ENCODE measurements at places on chromosomes 1 and 21.

DNA sequence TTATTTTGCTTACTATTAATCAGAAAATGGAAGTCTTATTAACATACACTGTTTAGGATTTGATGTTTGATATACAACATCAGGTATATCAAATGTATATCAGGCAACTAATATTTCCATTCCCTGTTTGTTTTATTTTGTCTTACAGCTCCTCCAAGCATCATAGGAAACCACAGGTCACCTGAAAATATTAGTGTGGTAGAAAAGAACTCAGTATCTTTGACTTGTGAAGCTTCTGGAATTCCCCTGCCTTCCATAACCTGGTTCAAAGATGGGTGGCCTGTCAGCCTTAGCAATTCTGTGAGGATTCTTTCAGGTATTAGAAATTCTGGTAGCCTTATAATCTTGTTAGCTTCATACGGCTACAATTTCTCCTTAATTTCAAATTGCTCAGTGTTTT is 318.0 kb downstream of the TPR start:
- no peak for DNase-seq

GRCh38 chr1:158873141-158873540 is 42.0 kb downstream of the MNDA start:
- no peak for DNase-seq

GRCh38 chr1:65395887-65396612 is 24.4 kb upstream of the LEPR start:
- peak; percentile 32 for DNase-seq

DNA sequence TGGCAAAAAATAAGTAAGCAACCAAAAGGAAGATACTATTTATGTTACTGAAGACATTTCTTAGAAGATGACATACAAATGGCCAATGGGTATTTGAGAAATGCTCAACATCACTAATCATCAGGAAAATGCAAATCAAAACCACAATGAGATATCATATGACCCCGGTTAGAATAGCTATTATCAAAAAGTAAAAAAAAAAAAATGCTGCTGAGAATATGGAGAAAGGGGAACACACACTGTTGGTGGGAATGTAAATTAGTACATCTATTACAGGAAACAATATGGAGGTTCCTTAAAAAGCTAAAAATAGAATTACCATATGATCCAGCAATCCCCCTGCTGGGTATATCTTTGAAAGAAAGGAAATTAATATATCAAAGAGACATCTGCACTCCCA is 34.3 kb upstream of the CREG1 start:
- no peak for DNase-seq

DNA sequence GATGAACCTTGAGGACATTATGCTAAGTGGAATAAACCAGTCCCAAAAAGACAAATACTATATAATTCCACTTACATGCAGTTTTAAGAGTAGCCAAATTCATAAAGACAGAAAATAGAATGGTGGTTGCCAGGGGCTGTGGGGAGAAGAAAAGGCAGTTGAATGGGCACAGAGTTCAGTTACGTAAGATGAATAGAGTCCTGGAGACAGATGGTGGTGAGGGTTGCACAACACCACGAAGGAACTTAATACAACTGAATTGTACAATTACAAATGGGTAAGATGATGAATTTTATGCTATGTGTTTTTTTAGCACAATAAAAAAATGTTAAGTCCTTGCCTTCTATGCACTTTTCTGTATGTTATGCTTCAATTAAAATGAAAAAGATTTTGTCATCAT is 66.6 kb downstream of the CD34 start:
- DNase-seq = no peak

DNA sequence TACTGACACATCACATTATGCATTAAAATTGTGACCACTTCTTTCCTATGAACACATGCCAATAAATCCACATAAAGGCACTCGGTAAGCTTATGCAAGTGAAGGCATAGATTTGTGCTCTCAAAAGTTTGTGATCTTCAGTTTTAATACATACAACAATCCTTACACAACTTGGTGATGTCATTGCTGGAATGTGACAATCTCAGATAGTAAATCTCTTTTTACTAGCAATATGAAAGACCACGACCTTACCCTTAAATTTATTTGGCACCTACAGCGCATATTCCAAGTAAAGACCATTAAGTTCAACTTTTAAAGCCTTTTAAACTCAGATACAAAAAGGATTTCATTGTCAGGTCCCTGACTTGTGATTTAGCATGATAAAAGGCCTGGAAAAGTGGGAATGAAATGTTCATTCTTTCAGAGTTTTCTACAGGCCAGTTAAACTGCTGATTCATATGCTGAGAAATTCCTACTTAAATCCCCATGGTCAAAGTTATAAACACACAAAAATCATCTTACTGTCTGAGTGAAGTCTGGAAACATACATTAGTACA is 157.4 kb downstream of the SIPA1L2 start:
- DNase-seq = no peak

- DNase-seq = no peak
Observed at GRCh38 chr1:9340864-9341263, 48.2 kb downstream of the SPSB1 start.

GRCh38 chr1:180184041-180184440 is 29.4 kb downstream of the QSOX1 start:
- DNase-seq = no peak

GRCh38 chr1:209154912-209155311 is 428.6 kb upstream of the CAMK1G start:
- DNase-seq = no peak

DNA sequence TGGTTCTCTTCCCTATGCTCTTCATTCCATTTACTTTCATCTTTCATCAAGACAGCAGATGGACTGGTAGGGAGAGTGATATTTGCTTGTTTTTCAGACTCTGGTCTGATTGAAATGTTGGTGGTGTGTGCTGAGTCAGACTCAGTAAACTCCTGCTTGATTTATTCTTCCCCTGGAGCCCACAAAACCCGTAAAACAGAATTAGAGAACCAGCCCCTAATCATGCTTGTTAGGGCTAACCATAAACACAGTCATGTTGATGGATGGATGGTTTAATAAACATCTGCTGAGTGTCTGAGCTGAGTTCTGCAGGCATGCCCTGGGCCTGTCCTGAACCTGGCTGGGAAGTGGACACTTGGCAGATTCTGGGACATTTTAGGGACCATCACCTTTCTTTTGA is 24.8 kb downstream of the NOS1AP start:
- DNase-seq = no peak

- DNase-seq = no peak
Observed at GRCh38 chr1:31781138-31781755, 17.1 kb upstream of the ADGRB2 start.

DNA sequence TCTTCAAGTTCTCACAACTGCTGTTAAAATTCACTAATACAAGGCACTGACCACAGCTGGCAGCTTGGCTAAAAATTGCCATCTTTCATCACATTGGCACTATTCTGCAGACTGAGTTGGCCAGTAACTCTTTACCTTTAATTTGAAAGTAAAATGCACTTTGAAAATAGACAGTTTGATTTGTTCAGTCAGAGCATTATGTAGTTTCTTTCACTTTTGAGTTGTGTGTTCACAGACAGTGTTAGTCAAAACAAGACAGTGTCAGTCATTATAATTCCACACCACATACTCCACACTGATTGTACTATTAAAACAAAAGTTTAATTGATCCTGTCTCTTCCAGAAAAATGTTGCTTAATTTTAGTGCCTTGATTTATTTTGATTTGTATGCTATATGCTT is 160.7 kb downstream of the SDCCAG8 start:
- no peak for DNase-seq

- no peak for DNase-seq
Observed at GRCh38 chr1:245226203-245226499, 71.4 kb downstream of the KIF26B start.

- no peak for DNase-seq
Observed at GRCh38 chr1:209546390-209547085, 37.0 kb upstream of the CAMK1G start.

DNA sequence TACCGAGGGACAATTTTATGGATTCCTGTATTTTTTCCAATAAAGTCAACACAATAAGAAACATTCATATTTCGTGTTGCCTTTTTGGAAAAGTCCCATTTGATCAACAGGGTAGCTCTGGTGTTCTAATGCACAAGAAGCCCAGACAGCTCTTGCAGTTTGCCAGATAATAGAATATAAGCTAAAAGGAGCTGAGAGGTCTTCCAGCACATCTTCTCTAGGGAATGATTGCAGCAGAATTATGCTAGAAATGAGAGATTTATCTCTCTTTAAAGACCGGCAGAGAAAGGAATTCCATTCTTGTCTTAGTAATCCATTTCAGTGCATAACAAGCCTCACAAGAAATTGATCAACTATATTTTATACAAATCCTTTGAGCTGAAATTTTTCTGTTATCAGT is 25.0 kb upstream of the DDX59 start:
- no peak for DNase-seq

DNA sequence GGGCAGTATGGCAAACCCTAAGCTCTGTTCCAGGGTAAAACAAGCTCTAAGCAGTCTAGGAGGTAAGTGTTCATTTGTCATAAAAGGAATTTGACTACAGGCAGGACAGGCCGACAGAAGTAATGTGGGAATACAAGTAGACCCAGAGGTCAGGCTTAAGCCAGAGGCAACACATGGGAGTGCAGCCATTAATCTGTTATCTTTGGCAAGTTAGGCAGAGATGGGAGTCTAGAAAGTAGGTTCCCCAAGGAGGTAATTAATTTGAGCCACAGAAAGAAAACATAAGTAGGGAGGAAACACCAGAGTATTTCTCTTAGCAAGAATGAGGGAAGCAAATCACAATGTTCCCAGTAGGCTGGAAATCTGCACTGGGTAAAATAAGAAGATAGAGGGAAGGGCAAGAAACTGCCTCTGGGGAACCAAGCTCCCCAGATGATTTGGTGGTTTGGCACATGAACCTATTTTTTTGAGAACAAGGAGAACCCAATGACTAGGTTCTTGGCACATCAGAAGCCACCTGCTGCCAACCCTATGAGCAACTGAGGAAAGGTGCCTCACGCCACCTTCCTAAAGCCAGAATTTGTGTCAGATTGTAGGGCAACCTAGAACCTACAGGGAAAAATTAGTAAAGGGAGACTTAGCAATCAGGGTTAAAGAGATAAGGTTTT is 636.4 kb upstream of the PLXNA2 start:
- no peak for DNase-seq

GRCh38 chr1:180363246-180363995 is 133.4 kb downstream of the LHX4 start:
- DNase-seq = no peak

GRCh38 chr1:231338270-231339128 is at the start of gene SPRTN:
Gene SPRTN, plus strand, starts transcription at chr1:231338293. Its CDS starts 91 bp downstream, at chr1:231338384.
- peak; percentile 94 for DNase-seq

DNA sequence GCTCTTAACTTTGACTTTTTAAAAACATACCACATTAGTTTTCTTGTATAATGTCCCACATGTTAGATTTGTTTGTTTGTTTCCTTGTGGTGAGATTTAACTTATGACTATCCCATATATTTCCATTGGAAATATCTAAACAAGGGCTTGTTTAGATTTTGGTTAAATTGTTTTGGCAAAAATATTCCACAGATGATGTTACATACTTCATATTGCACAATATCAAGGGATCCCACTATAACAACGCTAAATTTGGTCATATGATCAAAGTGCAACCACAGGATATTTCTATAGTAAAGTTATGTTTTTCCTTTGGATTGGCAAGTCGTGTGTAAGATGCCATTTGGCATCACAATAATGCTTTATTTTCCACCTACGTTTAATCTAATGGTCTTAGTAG is 396.7 kb downstream of the TGFB2 start:
- DNase-seq = no peak

DNA sequence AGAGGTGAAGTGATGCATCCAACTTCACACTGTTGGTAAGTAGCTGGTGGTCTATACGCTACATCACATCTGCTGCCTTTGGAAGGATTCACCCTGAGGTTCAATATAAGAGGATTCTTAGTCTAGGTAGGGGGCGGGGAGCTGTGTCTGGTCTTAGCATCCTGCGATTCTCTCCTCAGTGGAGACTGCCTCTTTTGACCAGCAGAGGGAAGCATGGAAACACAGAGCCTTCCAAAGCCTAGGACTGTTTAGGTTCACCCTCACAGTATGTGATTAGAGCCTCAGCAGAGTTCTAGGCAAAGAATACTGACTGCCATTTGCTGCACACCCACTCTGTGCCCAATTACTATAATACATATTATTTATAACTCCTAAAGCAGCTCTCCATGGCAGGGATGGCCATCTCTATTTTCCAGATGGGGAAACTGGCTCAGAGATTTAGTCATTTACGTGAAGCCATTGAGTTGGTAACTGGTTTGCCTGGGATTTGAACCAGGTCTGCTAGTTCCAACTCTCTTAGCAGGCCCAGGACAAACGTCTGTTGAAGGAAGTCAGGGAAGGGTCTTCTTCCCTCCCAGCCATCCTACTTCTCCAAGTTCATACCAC is 28.9 kb upstream of the EFCAB14 start:
- DNase-seq = no peak

DNA sequence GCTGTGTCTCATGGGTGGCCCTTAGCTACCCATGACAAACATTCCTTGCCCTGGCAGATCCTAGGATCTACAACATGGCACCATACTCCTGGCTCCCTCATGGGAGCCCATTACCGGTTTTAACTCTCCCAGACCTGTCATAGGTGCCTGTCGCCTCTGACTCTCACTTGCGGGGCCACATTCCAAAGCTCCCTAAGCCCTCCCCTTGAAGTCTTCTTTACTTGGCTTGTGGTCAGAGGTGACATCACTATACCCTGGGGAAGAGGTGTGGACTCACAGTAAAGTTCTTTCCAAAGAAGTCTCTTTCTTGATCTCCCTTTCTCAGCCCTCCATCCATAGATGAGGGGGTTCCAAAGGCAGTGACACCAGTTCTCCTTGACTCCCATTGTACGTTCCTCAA is 5.4 kb upstream of the SLAMF9 start:
- peak; percentile 18 for DNase-seq

DNA sequence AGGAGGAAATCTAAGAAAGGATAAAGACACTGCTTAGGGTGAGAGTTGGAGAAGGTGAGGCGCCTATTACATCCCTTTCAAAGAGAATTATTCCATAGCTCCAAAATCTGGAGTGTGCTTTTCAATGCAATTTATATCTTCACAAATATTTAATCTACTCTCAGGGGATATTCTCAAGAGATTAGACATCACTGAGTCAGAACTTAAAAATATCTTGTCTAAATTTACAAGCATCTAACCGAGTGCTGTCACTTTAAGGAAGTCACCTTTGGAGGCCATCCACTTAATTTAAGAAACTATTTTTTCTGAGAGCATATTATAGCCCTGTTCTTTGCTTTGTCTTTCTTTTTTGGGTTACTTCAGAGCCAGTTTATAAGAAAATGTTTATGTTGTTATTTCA is 134.6 kb downstream of the TNFSF18 start:
- DNase-seq = no peak

DNA sequence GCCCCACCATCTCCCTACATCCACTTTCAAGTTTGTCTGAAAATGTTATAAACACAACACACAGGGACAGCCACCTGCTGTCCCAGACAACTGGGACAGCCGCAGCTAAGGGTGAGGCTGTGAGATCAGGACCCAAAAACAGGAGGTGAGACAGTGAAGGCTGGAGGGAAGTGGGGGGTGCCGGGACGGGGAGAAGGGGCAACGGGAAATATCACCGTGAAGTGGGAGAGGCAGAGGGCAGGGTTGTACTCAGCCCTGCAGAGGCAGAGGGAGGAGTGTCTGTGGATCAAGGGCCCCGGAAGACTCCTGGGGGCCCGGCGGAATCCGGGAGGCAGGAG is 114.4 kb downstream of the CASZ1 start:
- no peak for DNase-seq

All from upper lobe of left lung (tissue), 6 donors.